NCI-H187 treated with DMSO at 0.1 percent for 48 hours (cell line): ENCODE measurements at places on chromosomes 2 and 18.

- no peak for DNase-seq
Observed at GRCh38 chr18:30622104-30622503, 420.4 kb downstream of the DSC3 start.

DNA sequence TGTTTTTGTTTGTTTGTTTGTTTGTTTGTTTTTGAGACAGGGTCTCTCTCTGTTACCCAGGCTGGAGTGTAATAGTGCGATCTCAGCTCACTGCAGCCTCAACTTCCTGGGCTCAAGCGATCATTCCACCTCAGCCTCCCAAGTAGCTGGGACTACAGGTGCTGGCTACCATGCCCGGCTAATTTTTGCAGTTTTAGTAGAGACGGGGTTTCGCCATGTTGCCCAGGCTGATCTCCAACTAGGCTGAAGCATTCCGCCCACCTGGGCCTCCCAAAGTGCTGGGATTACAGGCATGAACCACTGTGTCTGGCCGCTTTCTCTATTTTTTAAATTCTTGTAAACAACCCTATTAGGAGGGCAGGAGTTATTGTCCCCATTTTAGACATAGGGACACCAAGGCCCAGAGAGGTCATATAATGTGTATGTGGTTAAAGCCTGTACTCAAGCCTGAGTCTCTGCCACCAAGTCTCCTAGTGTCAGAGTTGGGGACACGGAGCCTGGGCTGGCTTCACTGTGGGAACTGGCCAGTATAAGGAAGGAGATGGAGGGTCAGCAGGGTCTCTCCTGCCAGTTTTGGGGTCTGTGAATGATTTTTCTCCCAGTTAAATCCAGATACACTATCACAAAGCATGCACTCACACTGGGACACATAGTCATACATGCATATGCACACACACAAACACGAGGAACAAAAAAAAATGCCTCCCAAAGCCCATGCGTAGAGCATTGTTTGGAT lies 27.5 kb upstream of the MCFD2 start:
- no peak for DNase-seq

DNA sequence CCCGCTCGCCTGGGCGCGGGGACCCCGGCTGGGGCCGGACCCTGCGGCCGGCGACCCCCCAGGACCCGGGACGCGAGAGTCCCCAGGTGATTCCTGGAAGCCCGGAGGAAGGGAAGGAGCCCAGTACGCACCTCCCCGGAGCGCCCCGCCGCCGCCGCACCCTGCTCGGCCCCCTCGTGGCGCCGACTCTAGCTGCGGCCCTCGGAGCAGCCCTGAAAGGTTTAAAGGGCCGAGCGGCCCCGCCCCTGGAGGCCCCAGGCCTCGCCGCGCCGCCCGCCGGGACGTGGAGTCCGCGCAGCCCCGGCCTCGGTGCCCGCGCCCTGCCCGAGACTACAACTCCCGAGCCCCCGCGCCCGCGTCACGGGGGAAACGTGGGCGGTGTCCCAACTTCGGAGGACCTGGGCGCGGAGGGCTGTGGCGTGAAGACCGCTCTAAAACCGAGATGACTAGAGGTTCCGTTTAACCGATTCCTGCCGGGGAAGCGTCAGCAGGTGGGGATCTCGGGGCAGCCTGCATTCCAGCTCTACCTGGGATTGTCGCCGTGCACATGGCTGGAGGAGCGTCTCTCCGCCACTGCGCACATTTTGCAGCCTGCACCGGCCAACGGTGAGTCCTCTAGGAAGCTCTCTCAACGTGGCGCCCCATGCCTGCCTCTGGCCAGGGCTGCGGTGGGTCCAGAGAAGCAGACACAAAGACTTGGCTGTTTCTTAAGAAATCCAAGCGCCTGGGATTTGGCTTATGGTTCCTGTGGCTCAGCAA lies at the start of gene TMEM150A:
Gene TMEM150A, minus strand, starts transcription at position 223 of the 759 bp plus-strand sequence. CDS start 750 bp downstream, outside the sequence.
- no peak for DNase-seq

GRCh38 chr2:68907920-68908253 lies 36.7 kb upstream of the BMP10 start:
- DNase-seq = no peak

GRCh38 chr2:165776013-165776412 lies 18.0 kb downstream of the GALNT3 start:
- no peak for DNase-seq

DNA sequence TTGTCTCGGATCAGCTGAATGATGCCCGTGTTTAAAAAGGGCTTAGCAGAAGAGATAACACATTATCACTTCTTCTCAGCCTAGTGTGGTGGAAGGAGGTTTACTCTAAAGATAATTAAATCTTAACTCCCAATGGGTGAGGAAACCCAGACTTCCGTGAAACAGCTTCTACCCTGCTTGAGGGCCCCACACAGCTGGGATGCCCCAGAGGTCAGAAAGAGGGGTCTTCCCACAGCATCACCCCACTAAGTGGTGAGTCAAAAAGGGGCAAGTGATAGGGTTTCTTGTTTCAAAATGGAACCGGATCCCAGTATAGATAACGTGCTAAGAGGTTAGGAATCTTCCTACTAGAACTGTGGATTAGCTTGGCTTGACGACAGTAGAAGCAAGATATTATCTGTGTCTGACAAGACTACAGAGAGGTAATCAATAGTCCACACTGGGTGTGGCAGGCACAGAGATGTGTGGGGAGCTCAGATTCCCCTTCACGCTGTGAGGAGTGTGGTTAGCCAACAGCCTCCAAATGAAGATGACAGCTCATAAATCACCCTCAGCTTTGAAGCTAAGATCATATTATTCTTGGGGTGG lies 129.6 kb upstream of the COPS8 start:
- peak; percentile 28 for DNase-seq

GRCh38 chr2:193527146-193527545 lies 1332.4 kb upstream of the TMEFF2 start:
- no peak for DNase-seq

GRCh38 chr2:165718610-165719210 lies 75.3 kb downstream of the GALNT3 start:
- no peak for DNase-seq

DNA sequence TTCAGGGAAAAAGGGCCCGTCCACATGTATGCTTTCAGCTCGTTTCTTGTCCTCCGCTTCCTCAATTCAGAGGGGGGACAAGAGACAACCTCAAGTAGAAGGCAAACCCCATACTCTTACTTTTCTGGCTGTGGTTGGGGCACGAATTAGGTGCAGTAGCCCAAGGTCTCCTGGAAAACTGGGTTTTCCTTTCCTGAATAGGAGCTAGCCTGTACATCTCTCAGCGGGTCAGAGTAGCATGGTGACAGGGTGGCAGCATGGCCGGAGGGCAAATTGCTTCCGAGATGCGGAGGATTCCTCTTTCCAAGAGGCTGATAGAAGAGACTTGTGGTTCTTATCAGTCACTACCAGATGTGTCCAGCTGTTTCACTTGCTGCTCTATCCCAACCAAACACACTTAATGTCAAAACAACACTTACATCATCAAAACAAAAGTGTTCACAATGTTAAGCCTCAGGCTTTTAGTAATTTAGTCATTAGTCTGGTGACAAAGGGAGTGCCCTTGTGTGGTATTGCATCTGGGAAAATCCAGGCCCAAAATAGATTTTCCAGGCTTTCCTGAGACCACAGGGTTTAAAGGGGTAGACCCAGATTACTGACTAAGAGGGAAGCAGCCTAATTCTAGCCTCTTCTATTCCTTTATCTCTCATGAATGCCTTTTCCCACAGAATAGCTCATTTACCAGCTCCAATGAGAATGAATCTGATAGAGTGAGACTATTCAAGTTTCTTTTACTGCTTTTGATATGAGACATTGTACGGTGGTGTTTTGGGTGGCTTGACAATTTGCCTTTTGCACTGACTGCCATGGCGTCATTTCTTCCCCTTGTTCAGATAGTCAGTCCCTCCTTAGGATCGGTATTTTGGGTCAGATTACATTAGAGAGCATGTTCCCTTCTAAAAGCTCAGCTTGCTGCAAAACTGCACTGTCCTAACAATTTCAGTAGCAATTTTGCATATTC lies 162.0 kb downstream of the LTBP1 start:
- no peak for DNase-seq

- no peak for DNase-seq
Observed at GRCh38 chr18:66582211-66582610, 21.7 kb downstream of the CDH19 start.

GRCh38 chr2:208643145-208643544 lies 236.6 kb downstream of the PTH2R start:
- DNase-seq = no peak

- DNase-seq = no peak
Observed at GRCh38 chr18:53749766-53750165, 474.7 kb downstream of the MBD2 start.

GRCh38 chr2:54262015-54262765 lies 6.2 kb upstream of the TSPYL6 start:
- no peak for DNase-seq

DNA sequence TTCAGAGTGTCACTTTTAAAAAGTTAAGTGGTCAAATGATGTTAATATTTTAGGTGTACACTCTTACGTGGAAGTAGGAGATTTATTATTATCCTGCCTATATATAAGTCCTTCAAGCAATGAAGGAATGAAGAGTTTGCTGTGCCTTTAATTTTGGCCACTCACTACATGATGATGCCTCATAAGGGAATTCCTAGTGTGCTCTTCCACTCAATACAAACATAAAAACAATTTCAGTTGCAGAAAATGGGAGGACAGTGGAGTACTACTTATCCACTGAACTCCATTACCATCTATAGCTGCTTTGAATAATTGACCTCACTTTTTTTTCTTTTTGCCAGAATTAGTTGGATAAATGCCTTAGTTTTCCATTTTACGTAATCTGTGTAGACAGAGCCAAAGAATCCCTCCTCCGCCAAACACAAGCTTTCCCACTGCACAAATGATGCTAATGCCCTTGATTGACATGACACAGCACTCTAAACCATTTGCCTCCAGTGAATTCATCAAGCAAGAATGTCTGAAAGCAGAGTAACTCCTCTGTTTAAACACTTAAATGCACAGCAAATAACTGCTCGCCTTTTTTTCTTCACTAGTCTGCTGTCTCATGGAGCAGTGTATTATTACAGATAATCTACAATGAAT lies 751.1 kb upstream of the FANCL start:
- no peak for DNase-seq

- no peak for DNase-seq
Observed at GRCh38 chr2:203857656-203858055, 9.9 kb upstream of the CTLA4 start.

DNA sequence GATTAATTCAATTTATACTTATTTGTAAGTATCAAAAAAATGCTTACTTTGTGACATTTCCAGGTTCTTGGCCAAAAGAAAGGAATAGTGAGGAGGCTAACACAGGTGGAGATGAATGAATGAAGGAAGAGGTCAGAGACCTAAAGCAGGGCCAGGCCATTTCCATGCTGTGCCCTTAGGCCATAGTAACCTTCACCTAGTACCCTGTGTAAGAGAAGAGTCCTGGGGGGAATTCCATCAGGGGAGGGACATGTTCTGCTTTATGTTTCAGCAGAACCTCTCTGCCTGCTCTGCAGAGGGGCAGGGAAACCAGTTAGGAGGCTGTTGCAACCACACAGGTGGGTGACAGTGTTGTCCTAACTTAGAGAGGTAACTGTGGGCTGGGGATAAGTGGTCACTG lies 204.2 kb upstream of the CDH20 start:
- DNase-seq = no peak

- DNase-seq = no peak
Observed at GRCh38 chr2:200272320-200272719, 34.2 kb upstream of the SPATS2L start.

DNA sequence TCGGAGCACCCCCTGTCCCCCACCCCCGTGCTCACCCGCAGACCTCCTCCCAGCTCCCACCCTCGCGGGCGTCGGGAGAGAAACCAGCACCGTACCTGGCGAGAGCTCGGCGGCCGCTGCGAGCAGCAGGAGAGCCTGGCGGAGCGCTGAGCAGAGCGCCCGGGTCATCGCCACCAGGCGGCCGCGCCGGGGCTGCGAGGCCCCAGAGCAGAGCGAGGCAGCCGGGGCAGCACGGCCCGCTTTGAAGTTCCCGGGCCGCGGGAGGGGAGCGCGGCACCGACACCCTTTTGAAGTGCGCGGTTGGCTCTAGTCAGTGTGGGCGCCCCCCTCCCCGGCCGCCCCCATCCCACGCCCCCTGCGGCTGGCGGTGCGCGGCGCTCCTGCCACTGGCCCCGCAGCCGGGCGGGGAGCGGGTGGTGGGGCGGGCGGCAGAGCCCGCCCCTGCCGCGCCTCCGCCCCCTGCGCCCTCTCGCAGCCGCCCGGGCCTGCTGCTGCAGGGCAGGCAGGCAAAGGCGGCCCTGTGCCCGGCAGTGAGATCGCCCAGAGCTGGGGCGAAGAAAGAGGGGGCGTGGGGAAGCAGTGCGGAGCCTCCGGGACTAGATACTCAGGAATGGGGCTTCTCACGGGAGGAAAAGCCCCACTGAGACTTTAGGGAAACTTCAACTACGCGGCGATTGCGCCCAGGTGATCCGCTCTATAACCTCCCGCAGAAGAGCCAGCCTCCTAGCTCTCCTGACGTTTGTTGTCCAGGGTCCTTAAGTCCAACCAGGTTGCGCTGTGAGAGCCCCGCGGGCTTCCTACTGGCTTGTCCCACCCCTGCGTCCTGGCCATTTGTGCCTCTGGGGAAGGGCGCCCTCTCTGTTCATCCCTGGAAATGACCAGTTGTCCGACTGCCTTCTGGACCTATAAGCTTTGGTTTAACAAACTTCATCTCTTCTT lies at the start of gene ACVR1C:
Gene ACVR1C, minus strand, starts transcription at position 388 of the 939 bp plus-strand sequence. Its CDS starts 220 bp downstream, at position 168.
- no peak for DNase-seq

DNA sequence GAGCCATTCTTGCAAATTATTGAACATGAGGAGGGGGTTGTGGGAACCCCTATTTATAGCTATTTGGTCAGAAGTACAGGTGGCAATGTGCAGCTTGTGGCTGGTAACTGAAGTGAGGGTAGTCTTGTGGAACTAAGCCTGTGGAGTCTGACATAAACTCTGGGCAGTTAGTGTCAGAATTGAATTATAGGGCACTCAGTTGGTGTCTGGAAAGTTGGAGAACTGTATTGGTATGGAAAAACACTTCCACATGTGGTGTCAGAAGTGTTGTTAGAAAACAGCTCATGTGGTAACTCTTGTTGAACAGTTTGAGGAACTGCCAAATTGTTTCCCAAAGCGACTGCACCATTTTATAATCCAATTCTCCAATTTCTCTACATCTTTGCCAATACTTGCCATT lies 7.5 kb downstream of the RALBP1 start:
- no peak for DNase-seq

DNA sequence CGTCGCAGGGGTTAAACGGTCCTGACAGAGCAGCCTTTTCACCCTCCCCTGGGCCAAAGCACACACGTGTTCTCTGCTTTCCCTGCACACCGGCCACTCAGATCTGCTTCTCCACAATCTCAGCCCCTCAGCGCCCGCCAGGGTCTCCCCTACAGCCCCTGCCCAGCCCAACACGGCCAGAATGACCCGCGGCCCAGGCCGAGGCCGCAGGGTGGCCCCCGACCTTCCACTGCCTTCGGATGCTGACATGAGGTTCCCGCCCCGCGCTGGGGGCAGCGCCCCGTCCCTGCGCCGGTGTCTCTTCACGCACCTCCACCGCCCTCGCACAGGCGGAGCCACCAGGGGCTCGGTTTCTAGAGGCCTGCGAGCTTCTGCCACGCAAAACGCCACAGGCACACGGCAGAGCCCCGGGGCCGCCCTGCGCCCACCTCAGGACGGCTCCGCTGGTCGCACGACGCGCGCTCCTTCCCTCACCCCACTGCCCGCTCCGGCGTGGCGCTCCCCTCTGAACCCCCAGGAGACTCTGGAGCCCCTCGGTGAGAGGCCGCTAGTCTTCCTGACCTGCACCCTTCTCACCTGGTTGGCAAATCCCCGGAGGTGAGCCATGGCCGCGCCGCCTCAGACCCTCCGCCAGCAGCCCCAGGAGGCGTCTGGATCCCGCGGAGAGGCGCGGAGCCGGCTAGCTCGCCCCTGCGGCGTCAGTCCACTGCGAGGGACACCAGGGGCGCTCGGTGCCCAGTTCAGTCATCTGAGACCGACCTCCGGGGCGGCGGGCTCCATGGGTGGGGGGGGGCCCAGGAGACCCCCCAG lies 749 bp downstream of the STK25 start:
- DNase-seq = no peak
